ENCODE measurements at places on chromosomes 1 and 21.

DNA sequence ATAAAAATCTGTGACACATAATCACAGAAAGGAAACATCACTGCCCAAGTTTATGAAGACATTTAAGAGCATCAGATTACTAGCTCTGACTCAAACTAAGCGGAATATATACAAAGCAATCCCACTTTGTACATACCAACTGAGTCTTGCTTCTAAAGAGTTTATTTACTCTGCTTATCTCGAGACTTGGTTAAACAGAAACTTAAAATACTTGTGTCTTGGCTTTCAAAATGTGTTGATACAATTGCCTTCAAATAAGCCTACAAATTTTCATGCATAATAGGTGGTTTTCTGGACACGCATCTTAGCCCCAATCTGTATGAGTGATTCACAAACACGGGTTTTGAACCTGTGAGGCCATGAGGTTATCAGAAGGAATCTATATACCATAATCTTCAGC lies 21.0 kb downstream of the CD160 start:
- no peak for DNase-seq

- DNase-seq = no peak
Observed at GRCh38 chr21:45403825-45404729, 888 bp upstream of the COL18A1 start.

DNA sequence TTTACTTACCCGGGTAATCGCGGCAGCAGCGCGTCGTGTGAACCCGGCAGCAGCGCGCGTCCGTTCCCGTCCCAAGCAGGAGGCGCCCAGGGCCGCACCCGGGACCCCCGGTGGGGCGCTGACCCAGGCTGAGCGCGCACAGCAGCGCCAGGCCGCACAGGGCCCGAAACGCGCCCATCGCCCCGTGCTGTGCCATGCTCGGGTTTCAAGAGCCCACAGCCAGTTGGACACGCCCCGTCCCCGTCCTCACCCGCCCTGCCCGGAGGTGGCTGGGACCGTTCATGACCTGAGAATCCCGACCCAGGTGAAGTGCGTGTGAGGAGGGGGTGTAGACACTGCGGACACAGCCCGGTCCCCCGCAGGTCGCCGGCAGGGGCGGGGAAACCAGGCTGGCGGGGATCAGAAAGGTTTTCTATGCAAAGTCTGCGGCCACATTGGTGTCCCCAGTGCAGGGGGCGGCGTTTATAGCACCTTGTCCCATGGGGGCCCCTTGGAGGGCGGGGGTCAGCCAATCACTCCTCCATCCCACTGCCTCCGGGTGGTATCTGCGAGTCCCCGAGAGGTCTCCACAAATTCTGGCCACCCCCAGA lies at the start of gene TNFRSF18:
Gene TNFRSF18 (minus strand): TSS at position 217 of the 590 bp plus-strand sequence. CDS start 21 bp downstream, at position 196.
- DNase-seq = no peak

DNA sequence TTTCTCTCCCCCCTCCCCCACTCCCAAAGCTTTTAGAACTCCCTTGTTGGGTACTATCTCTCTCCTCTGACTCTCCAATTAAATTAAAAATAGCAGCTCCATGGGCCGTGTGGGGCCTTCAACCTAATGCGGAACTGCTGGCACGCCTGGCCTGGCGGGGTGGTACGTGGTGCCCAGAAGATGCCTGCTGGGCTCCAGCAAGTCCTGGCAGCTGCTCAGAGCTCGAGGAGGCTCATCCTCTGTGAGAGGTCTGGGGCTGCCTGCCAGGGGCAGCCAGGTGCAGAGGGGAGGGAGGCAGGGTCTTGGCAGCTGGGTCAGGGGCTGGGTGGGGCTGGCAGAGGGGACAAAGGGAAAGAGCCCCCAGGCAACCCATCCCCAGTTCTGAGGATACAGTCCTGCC lies 74.4 kb downstream of the ACTL8 start:
- DNase-seq = no peak

DNA sequence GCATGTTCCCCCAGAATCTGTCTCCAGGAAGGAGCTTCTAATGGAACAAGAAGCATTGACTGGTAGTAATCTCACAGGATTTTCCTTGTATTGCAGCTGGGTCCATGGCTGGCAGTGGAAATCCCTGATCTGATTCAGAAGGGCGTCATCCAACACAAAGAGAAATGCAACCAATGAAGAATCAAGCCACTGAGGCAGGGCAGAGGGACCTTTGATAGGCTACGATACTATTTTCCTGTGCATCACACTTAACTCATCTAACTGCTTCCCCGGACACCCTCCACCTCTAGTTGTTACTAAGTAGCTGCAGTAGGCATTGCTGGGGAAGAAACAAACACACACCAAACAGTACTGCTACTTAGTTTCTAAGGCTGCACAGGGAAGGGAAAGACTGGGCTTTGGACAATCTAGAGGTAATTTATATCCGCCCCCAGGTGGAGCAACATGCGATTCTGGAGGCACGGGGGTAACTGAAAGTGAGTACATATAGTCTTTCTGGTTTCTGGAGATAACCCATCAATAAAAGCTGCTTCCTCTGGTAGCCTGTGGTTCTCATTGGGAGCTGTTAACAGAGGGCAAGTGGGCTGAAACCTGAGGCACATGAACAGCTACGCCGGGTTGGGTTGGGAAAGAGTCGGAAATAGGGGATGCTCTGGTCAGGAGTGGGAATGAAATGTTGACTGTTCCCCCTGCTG lies 837 bp upstream of the USP21 start:
- DNase-seq = no peak

- peak; percentile 87 for DNase-seq
Observed at GRCh38 chr1:921011-921837, 2.5 kb upstream of the SAMD11 start.

DNA sequence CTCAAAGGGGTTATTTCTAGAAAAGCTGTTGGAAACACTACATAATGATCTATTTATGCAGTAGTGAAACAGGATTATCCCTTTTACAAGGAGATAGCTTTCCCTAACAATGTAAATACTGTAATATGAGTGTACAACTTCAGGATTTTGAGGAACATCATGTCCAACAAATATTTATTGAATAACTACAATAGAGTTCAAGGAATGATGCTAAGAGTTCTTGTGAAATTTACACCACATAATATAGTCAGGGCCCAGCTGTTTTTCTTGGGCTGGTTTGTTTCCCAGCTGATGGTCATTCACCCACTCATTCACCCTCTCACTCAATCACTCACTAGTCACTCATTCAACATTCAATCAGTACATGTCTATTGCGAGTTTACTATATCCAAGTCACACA lies 12.3 kb upstream of the LYPLAL1 start:
- no peak for DNase-seq

DNA sequence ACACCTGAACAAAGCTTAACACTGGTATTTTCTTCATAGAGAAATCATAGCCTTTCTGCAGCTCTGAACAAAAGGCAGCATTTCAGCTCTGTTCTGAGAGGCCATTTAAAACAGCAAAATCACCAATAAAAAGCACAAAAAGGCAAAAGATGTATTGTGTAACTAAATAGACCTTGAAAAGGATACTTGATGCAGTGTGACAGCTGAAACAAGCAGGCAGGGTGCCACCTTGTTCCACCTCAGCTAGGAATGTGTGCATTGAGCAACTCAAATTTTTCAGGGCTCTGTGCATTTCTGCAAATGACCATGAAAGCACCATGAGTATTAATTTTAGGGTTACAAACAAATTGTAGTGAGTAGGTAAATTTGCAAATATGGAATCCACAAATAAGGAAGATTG lies 65.8 kb downstream of the RHOU start:
- DNase-seq = no peak

DNA sequence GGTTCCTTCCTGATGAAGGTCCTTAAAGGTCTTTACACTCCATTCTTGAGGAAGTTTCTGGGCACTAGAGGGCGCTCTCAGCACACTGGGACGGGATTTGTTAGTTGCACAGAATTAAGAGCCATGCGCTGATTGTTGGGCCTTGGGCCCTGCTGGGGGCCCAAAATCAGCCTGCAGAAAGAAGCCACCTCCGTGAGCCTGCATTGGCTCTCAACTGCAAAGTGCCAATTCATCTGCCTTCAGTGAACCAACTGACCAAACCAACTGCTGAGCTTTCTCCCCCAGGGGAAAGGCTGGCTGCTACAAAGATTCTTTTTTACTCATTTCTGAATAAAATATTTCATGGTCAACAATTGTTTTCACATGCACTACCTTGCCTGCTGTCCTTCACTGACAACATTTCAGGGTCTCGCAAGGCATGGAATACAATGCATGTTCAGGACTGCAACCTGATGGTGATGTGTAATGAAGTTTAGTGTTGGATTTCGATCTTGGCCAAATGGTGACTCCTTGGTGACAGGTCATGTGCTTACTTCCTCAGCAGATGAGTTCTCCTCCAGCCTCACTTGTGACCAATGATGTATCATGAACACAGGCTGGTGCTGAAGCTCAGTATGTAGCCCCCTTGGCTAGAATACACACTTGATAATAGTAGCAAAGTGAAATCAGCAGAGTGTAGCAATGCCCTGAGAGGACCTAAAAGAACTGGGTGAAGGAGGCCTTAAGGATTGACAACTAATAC lies 45.7 kb upstream of the PRDX6 start:
- peak; percentile 85 for DNase-seq

DNA sequence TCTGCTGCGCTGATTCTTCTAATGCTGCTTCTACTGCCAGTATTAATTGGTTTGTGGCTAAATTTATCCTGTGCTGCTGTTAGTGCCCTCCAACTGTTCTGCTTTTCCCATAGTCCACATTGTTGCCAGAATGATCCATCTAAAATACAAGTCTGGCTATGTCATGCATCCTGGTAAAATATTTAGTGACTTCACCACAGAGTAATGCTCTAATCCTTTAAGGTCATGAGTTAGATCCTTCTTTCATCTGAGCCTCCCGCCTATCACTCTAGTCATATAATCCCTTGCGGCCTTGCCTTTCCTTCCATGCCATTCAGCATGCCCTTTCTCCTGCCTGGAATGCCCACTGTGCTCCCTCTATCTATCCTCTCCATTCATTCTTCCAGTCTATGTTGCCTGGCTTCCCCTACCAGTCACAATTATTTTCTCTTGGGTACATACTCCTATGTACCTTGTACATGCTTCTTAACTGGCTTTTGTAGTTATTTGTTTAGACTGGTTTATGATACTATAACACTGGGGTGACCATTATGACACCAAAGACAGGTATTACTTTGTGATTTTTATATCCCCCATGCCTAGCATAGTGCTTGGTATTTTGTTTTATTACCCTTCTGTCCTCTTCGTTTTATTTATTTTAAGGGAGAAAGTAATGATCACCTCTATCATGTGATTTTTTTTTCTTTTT lies 144.0 kb downstream of the MAGI3 start:
- no peak for DNase-seq

GRCh38 chr1:6414443-6414844 lies 5.3 kb downstream of the HES2 start:
- no peak for DNase-seq

- DNase-seq = no peak
Observed at GRCh38 chr1:230159580-230159979, 92.5 kb downstream of the GALNT2 start.

DNA sequence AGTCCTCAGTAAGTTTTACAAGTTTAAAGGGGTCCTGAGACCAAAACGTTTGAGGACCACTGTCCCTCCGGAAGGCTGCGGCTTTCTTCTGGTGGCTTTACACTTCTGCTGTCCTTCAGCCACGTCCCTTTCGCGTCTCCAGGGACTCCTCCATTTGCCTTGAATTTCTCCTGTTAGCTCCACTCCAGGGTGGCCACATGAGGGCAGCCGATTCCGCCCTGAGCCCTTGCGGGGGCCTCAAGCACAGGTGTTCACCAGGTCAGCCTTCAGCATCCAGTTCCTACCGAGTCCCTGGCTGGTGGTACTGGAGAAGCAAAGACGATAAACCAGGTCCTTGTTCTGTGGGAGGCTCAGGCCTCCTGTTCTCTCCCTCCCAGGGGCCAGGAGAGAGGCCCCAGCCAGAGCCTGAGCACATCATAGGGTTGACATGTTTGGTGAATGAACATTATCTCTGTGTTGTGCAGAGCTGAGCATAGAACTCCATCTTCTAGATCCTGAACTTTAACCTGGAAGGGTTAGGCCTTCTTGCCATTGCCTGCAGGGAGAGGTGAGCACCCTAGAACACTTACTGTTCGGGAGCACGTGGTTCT lies 27.4 kb upstream of the COQ8A start:
- no peak for DNase-seq

DNA sequence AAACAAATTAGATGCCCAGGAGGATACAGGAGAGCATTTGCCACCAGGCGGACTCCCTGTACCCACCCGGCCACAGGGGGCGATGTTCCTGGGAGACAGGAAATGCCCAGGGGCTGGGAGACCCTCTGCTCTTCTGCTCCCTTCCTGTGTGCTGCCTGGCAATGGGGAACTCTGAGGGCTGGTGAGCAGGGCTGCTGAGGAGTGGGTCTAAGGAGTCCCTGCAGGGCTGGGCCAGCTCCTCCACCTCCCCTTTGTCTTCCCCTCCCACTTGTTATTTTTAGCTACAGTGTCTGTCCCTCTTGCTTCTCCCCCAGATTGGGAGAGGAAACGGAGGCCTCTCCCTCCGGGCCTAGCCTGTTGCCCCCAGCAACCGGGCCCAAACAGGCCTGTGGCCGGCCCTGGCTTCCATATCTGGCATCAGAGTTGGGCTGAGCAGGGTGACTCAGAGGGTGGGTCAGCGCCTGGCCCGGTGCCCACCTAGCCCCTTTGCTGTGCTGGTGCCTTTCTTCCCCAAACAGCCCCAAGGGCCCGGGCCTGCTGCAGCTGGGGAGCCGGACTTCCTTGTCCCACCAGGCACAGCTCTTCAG lies 11.6 kb downstream of the LMNA start:
- no peak for DNase-seq

DNA sequence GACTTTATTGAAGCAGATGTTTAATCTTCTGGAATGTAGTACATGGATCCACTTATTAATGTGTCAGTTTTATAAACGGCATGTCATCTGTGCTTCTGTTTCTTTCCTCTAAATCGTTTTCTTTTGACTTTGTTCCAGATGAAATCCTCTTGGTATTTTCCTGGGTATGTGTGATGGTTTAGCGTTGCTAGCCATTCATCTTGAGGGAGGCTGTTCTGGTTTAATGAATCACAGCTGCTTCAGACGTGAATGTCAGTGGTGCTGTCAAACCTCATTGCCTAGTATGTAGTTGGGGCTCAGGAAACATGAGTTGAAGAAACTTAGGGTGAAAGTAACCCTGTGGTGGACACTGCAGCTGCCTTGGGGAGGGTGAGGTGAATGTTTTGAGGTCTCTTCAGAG lies 33.2 kb downstream of the KCNK1 start:
- no peak for DNase-seq

DNA sequence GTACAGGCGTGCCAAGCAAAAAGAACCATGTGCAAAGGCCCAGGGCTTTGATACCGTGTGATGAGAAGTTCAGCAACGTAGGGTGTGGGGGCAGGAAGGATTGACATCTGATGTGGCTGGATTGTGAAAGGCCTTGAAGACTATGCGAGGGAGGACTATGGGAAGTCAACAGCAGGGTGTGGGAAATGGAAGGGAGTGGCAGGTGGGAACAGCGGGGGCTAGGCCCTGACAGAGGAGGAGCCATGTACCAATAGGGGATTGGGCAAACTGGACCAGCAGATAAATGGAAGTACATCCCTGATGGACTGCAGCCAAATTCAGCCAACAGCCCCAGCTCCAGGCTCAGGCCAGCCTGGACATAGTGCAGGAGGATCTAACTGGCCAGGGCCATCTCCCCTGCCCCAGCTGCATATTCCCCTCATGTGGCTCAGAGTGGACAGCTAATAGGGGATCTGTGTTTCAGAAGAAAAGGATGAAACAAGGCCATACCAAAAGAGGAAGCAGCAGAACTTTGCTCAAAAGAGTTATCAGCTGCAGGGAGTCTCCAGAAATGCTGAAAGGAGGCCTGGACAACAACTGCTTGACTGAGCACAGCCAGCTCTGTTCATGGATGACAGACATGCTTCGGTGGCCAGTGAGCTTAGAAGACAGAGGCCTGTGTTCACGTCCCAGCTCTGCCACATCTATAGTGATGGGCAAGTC lies 140.2 kb upstream of the SGIP1 start:
- peak; percentile 0 for DNase-seq

Data from NCI-H187 (cell line).